ENCODE measurements at places on chromosomes 1 and 21. TPM values are rescaled to one million over a fixed set of nuclear protein-coding genes. Genes with fewer than 3 reads are reported as not detected.

- H3K27me3 ChIP-seq = no peaks in the 10 kb centered on the region
- H3K36me3 ChIP-seq = no peaks in the 10 kb centered on the region
- peak overlapping the region; percentile 73 for H3K27ac ChIP-seq
- peak overlapping the region; percentile 90 for H3K4me3 ChIP-seq
Measured at GRCh38 chr21:41952568-41953248, 1.1 kb downstream of the C2CD2 start.

- H3K27ac ChIP-seq = peak overlapping the region; percentile 81
- no peaks in the 10 kb centered on the region for H3K27me3 ChIP-seq
- H3K36me3 ChIP-seq = no peaks in the 10 kb centered on the region
Measured at GRCh38 chr1:155016231-155016831, 13.7 kb downstream of the ZBTB7B start.

- H3K27ac ChIP-seq = no peak overlapping the region
- no peaks in the 10 kb centered on the region for H3K27me3 ChIP-seq
- H3K4me3 ChIP-seq = no peak overlapping the region
- DNase-seq = no peak
Measured at GRCh38 chr21:28342212-28342810, 650.4 kb downstream of the LTN1 start.

DNA sequence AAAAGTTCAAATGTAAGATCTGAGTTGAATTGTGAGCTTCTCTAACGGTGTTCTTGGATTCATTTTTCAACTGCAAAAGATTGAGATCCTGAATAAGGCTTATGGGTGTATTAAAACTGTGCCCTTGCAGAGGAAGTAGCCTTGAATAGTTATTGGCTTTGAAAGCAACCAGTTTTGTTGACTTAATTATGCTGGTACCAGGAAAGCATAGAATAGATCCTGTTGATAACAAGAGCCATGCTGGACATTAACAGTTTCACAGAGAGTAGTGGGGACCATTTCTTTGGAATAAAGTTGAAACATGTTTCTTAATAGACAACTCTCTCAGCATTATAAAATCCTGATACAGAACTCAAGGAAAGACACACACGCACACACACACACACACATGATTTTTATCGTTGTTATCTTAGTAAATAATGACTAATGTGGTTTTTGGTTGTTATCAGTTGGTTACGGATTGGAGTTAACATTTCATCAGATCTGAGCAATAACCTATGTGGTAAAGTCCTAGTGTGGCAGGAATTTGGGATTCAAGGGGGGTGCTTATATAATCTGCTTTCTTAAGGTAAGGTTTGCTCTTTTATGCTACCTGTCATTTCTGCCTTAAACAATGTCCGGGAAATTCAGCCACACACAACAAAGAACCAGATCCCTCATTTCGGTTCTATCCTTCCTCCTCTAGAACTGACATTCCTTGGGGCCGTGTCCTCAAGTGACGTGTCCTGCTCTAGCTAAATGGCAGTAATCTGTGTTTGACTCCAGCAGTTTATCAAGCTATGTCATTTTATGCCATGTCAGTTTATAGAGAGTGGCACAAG is 330.9 kb downstream of the CHRM3 start:
- H3K27ac ChIP-seq = no peak overlapping the region
- H3K27me3 ChIP-seq = no peaks in the 10 kb centered on the region
- no peak overlapping the region for H3K4me3 ChIP-seq
- H3K36me3 ChIP-seq = no peaks in the 10 kb centered on the region

GRCh38 chr1:211343607-211344006 is 17.0 kb downstream of the TRAF5 start:
- no peak overlapping the region for H3K27ac ChIP-seq
- no peaks in the 10 kb centered on the region for H3K4me1 ChIP-seq
- H3K27me3 ChIP-seq = no peaks in the 10 kb centered on the region
- H3K4me3 ChIP-seq = no peak overlapping the region
- H3K36me3 ChIP-seq = no peaks in the 10 kb centered on the region

- no peaks in the 10 kb centered on the region for H3K27me3 ChIP-seq
- DNase-seq = peak; percentile 45
- H3K27ac ChIP-seq = peak within 1 kb of the TSS; percentile 63
- peaks cover 4% of the 10 kb centered on the region for H3K4me1 ChIP-seq
- peak within 1 kb of the TSS; percentile 47 for H3K4me3 ChIP-seq
Measured at GRCh38 chr1:32538887-32539583, at the start of gene ZBTB8A. Gene ZBTB8A (plus strand): TSS chr1:32539427. CDS start chr1:32592932, 53,505 bp downstream.

- no peak overlapping the region for H3K4me3 ChIP-seq
- no peaks in the 10 kb centered on the region for H3K27me3 ChIP-seq
- peaks cover 6% of the 10 kb centered on the region for H3K4me1 ChIP-seq
- H3K27ac ChIP-seq = no peak overlapping the region
Measured at GRCh38 chr1:3777078-3777547, 4.6 kb downstream of the SMIM1 start.

- no peak overlapping the region for H3K27ac ChIP-seq
- no peak overlapping the region for H3K4me3 ChIP-seq
- peaks cover 4% of the 10 kb centered on the region for H3K4me1 ChIP-seq
- H3K27me3 ChIP-seq = no peaks in the 10 kb centered on the region
- no peak for DNase-seq
- no peaks in the 10 kb centered on the region for H3K36me3 ChIP-seq
Measured at GRCh38 chr1:59156051-59156450, 140.8 kb upstream of the FGGY start.

DNA sequence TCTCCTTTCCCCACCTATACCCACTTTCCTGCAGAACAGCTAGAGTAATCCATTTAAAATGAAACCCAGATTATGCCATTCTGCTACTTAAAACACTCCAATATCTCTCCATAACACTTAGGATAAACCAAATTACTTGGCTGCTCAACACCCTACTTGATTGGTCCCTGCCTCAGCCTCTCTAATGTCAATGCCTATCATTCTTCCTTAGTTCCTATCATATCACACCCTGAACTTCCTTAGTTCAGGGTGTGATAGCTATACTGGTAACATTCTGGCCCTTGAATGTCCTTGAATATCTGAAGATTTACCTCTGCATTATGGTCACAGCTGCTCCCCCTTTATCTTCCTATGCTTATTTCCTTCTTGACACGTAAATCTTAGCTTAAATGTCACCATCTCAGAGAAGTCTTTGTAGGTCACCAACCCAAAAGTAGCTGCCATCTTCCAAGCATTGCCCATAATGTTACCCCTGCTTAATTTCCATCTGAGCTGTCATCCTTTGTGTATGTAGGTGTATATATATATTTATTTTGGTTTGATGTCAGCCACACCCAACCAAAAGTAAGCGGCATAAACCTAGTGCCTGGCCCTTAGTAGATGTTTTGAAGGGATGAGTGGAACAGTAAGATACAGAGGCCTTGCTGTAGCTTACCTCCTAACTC is 379.8 kb downstream of the PTPRC start:
- DNase-seq = no peak
- no peaks in the 10 kb centered on the region for H3K36me3 ChIP-seq
- no peak overlapping the region for H3K4me3 ChIP-seq
- H3K4me1 ChIP-seq = no peaks in the 10 kb centered on the region

- no peaks in the 10 kb centered on the region for H3K4me1 ChIP-seq
- no peak overlapping the region for H3K4me3 ChIP-seq
- no peak overlapping the region for H3K27ac ChIP-seq
- H3K36me3 ChIP-seq = no peaks in the 10 kb centered on the region
- H3K27me3 ChIP-seq = no peaks in the 10 kb centered on the region
Measured at GRCh38 chr1:177883581-177883980, 86.3 kb downstream of the SEC16B start.

Gene TIE1
- total RNA-seq = 10.4 TPM

Gene PLD5
- 2.2 TPM for total RNA-seq

Gene DCST2
- 0.45 TPM for total RNA-seq

Gene S100A12
- 0.70 TPM for total RNA-seq

Gene TMEM59
- 268 TPM for total RNA-seq
